Activated T-helper 17 cell treated with anti-CD3 and anti-CD28 coated beads, Interleukin-2, amount 50 U/mL, for 72 hours (primary cell): ENCODE measurements at places on chromosomes 12 and 14. TPM values are rescaled to one million over a fixed set of nuclear protein-coding genes. Genes with fewer than 3 reads are reported as not detected.

DNA sequence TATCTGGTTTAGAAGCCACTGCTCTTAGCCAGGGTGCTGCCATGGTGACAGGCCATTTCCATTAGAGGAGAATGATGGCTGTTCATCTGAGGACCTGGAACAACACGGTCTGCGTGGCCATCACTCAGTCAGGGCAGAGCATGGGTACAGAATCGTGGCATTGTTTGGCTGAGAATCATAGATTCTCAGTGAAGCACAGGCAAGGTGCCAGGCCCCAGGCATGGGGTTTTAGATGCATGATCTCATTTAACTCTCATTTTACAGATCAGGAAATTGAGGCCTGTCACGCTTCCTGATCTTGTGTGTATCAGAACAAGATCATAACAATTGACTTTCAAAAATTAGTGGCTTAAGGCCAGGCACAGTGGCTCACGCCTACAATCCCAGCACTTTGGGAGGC, 26.8 kb upstream of the IRF2BPL start:
- ATAC-seq, result peak; percentile 86

DNA sequence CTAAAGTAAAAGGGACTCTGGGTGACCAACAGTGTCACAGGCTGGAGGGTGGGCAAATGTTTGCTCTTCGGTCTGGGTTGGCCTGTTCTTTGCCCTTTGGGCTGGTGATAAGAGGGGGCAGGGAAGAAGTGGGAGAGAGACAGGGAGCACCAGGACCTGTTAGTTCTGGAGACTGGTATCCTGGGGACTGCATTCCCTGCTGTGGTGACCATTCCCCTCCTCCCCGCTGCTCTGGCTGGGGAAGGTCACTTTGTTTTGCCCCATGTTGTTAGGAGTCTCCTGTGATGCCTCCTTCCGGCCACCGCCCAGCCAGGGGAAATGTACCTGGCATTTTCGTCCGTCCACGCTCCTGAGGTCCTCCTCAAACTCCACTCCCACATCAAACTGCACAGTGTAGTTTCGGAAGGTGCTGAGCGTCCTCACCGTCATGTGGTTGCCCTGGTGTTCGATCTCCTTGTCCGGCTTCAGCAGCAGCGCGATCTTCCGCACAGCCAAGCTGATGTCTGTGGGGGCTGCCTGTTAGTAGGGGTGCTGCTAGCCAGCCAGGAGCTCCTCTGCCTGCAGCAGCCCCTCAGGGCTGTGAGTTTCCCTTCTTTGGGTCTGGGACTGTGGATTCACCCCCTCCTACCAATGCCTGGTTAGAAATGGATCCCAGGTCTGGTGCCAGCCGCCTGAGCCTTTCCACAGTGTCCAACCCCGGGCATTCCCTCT, 618 bp downstream of the RBP5 start:
- no peak for ATAC-seq

DNA sequence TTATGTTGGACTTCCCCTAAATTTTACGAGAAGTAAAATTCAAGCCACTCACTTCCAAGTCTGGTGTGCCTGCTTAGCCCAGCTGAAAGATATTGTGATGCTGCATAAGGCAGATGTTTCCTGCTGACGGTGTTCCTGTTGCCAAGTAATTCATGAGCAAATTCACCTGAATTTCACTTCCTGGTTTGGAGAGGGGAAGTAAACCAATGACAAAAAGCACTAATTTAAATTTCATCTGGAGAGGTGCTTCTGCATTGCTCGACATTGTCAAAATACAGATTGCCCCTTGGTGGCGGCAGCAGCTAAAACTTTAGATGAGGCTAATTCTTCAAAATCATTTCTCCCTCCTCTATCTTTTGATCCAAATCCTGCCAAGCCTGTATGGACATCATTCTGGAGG, 281.1 kb downstream of the AACS start:
- ATAC-seq, result no peak

The SLC17A8 gene
- total RNA-seq, result not detected

The KRT82 gene
- not detected for total RNA-seq

DNA sequence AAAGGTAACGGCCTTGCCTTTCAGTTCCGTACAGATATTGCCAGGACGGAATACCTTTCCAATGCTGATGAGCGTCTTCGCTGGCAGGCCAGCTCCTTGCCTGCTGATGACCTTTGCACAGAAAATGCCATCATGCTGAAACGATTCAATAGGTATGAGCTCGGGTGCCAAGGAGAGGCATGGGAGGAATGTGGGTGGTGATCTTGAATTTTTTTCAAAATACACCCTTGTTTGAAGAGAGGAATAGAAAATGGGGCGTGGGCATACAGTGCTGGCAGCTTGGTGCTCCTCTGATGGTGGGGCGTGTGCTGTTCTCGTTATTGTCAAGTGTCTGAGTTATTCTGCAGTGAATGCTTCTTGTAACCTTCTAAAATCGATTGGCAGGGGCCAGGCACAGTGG, 52.5 kb downstream of the HSP90AA1 start:
- no peak for ATAC-seq

- no peak for ATAC-seq
Measured at GRCh38 chr14:93137864-93138263, 22.1 kb upstream of the ITPK1 start.
